ENCODE measurements at places on chromosomes 3 and 15.

- DNase-seq, result no peak
Observed at GRCh38 chr3:108823227-108823626, 641 bp downstream of the TRAT1 start.

DNA sequence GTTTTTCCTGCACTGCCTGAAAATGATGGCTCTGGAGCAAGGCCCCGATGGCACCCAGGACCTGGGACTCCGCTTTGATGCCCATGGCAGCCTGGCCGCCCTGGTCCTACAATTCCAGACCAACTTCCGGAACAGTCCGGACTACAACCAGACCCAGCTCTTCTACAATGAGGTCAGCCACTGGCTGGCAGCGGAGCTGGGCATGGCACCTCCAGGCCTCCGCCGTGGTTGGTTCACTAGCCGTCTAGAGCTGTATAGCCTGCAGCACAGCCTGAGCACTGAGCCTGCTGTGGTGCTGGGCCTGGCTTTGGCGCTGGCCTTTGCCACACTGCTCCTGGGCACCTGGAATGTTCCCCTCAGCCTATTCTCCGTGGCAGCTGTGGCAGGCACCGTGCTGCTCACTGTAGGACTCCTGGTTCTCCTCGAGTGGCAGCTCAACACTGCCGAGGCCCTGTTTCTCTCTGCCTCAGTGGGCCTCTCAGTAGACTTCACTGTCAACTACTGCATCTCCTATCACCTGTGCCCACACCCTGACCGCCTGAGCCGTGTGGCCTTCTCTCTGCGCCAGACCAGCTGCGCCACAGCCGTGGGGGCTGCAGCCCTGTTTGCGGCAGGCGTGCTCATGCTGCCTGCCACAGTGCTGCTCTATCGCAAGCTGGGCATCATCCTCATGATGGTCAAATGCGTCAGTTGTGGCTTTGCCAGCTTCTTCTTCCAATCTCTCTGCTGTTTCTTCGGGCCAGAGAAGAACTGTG, 10.9 kb downstream of the DISP2 start:
- DNase-seq, result no peak

GRCh38 chr15:79071901-79072300, 18.7 kb downstream of the RASGRF1 start:
- no peak for DNase-seq

GRCh38 chr15:58785355-58785754, 14.3 kb downstream of the MINDY2 start:
- DNase-seq, result no peak

DNA sequence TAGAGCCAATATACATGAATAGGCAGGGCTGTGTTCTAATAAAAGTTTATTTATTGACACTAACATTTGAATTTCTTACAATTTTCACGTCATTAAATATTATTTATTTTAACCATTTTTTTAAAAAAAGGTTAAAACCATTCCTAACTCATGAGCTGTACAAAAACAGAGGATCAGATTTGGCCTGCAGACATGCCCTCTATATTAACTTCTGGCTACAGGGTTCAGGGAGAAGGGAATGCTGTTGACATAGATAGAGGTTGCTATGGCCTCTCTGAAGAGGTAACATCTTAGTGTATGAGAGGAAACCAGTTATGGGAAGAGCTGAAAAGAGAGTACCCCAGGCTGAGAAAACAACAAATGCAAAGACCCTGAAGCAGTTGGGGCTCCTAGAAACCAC, 19.1 kb upstream of the RAP2B start:
- no peak for DNase-seq

DNA sequence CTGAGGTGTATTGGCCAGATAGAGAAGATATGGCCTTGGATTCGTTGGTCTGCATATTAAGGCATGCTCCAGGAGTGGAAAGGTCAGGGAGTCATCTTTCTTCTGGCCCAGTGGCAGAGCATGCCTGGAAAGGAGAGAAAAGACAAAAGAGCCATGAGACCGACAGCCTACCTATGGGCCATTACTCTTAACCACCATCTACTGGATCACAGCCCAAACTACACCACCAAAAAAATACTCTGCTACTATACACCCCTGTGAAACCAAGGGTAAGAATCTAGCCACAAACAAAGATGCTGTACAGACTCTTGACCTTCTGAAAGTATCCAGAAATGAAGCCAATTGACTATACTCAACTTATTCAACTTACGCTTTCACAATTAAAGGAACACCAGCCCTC, 96.1 kb upstream of the PLSCR5 start:
- no peak for DNase-seq

GRCh38 chr15:63166219-63166618, 8.9 kb upstream of the RPS27L start:
- no peak for DNase-seq

GRCh38 chr3:161558236-161558635, 61.6 kb downstream of the OTOL1 start:
- no peak for DNase-seq

GRCh38 chr15:33113666-33114373, 80.7 kb downstream of the FMN1 start:
- DNase-seq, result no peak

DNA sequence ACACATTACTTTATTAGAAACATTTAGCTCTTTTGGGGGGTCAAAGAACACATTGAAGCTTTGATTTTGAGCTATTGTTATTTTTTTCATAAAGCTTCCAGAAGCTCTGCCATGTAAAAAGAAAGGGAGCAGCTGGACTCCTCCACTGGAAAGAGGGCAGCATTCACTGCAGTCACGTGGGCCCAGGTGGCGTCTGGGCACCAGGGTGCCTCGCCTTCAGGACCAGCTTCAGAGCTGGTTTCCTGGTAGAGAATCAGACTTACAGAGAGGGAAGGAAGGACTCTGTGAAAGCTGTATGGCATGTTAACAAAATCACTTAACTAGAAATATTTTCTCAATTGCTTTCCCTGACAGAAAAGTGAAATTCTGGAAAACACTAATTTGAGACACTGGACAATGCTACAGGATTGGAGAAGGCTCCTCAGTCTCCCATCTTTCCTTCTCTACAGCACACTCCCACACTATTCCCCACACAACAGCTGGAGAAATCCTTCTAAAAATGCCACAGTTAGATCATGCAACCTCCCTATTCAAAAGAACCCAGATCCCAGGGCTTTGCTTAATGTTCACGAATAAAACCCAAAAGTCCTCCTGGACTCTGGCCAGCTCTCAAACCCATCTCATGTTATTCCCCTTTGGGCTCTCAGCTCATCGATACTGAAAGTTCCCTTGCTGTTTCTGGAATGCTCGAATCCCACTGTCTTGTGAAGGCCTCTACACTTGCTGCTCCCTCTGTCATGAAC, 83.2 kb downstream of the NFKBIZ start:
- no peak for DNase-seq

All from dermis microvascular lymphatic vessel endothelial cell (primary cell).